Cerebellar nuclear complex (tissue), 1 donor: ENCODE measurements at places on chromosomes 1 and 21.

DNA sequence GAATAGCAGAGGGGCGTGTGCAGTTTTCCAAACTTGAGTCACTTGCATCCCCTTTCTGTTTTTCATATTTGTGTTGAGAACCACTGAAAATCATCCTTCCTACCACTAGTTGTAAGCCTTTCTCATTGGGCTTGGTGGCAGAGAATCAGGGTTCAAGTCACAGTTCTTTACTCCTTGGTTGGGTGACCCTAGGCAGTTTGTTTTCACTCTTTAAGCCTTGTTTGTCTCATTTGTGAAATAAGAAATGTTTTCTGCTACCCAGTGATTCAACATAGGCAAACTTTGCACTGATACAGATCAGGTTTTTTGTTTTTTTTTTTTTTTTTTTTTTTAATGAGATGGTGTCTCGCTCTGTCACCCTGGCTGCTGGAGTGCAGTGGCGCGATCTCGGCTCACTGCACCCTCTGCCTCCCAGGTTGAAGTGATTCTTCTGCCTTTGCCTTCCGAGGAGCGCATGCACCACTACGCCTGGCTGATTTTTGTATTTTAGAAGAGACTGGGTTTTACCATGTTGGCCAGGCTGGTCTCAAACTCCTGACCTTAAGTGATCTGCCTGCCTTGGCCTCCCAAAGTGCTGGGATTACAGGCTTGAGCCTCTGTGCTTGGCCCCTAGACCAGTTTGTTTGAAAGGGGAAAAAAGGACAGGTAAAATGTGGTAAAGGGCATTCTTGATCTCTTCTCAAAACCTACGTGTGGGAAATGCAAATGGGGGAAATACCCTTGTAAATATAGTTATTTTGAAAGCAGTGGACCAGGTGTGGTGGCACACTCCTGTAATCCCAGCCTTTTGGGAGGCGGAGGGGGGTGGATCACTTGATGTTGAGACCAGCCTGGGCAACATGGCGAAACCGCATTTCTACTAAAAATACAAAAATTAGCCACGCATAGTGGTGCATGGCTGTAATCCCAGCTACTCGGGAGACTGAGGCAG lies 3.2 kb downstream of the CLIC4 start:
- DNase-seq = no peak

DNA sequence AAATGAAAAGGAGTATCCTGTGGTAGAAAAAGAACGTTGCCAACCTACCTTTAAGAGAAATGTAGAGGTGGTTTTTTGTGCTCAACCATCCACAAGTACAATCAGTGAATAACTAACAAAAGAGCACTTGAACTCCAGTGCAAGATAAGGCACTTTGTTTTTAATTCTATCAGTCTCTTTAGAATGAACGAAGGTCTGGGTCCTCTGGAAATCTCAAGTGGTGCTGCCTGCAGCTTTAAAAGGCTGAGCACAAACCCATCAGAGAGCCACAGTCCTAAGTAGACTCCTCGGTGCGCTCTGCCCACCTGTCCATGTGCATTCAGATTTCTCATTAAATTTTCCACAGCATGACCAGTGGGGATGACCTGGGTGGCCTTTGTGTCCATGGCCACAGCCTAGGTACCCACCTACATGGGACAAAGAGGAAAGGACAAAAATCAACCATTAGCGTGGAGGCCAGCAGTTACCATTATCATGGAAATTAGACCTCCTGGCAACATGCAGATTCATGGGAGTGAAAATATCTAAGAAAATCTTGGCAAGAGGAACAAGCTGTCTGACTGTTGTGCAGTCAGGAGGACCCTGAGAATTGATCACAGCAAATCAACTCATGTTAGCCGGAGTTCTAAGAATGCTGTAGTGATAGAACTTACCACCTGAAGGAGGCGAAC lies 9.4 kb downstream of the TRIM45 start:
- DNase-seq = no peak

GRCh38 chr1:218207194-218207593 lies 77.9 kb upstream of the RRP15 start:
- DNase-seq = no peak

DNA sequence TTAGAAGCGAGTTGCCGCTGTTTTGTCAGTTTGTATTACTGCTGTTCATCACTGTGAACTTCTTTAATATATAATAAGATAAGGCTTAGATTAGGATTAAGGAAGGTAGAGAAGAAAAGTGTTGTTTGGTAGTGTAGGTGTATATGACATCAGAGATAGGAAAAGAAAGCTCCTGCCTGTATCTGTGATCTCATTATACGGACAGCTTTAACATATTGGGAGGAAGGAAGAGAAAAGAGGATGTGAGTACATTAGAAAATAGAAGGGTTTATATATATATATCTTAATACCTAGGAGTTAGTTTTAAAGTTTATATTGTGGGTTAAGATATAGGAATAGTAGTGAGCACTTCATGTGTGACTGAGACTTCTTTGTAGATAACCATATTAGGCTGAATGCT lies 71.0 kb downstream of the RALGPS2 start:
- no peak for DNase-seq

DNA sequence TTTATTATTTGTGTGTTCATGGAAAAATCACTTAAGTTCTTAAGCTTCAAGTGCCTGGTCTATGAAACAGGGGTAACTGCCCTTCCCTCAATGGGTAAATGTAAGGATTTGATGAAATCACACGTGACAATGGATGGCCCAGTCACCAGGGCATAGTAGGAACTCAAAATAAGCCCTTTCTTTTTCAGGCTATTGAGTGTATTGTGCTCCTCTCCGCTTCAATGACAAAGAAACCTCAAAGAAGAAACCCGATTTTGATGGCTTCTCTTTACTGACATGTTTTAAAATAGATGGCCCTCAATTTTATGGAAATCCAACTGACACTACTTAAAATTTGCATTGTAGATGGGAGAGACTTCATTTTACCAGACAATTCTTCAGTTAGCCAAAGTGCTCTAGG lies 543.5 kb downstream of the OMA1 start:
- DNase-seq = no peak

DNA sequence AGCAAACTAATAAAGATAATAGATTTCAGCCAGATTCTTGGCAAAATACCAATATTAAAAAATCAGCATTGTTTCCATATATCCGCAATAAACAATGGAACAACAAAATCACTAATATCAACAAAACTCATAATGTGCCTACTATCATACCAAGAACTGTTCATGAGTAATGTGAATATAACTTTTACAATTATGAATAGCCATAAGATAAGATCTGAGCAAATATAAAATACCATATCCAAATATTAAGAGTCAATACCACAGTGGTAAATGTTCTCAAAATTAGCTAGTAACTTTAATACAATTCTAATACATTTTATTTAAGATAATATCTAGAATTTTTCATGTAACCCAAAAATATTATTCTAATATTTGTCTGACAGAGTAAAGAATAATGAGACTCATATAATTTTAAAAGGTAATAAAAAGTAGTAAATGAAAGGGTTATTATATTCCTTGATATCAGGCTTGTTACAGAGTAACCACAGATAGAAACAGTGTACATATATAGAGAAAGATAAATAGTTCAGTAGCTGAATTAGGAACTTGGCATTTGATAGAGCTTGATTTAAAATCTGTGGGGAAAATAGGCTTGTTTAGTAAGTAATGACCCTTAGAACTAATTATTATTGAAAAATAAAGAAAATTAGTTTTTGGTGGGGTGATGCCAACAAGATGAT lies 2126.6 kb downstream of the MRPL39 start:
- DNase-seq = no peak
